H1 (cell line): ENCODE measurements at places on chromosomes 2 and 18.
A peak's percentile ranks its signal among the peaks of the same experiment; 100 is the strongest.

DNA sequence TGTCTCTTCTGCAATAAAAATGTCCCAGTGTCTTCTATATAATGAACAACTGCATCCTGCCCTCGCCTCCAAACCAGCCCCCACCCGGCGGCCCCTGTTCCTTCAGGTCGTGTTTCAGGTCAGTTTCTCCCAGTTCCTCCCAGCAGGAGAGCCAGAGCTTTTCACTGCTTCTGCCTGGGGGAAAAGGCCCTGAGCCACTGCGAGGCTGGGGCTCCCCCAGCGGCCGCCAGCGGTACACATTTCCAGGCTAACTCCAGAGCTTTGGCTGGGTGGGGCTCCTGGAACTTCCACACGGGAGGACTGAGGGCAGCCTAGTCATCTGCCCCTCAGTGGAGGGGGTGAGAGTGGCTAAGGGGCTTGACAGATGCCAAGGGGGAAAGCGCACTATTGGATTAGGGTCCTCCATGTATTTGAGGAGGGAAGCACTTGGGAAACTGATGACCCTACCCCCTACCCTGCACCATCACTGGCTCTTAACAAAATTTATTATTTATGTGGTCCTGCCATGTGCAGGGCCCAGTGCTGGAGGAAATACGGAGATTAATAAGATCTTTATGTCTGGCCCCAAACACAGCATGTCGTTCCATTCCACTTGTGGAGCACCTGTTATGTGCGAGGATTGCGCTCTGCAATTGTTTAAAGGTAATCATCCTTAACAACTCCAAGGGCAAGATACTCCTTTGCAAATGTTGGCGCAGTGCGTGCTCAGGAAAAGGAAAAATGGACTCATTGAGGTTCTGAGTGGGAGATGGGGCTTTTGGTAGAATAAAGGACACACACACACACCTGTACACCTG, 17.3 kb upstream of the CYS1 start:
- DNase-seq, result peak; percentile 84

DNA sequence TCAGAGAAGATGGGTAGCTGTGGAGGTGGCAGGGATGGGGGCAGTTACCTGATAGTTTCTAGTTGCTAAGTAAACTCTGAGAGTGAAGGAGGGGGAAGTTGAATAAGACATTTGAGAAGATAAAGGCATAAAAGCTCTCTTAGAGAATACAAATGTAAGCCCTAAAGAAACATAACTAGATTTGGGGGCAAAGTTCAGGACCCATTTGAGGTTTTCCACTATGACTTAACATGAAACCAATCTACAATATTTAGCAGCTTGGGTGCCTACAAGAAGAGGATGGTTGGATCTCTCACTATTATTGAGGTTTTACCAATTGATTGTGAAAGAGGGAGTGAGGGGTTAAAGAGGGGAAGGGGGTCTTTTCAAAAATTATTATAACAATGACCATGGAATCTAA, 34.4 kb upstream of the LYPD6 start:
- no peak for DNase-seq

GRCh38 chr18:1350931-1351450, 446.3 kb downstream of the ADCYAP1 start:
- no peak for DNase-seq

DNA sequence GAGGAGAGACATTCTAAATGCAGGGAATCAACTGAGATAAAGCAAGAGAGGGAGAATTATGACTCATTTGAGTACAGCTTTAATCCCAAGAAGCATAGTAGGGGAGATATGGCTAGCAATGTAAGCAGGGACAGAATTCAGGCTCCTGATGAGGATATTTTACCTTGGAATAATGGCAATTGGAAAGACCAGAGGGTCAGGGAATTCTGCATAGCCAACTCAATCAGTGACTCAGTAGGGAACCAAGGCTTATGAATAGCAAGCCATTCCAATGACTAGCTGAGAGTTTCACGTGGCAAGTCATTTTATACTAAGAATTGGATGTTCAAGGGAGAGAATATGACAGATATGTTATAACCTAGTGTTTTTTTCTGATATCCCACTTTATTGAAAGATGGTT, 563.8 kb upstream of the NETO1 start:
- peak; percentile 38 for DNase-seq
